ENCODE measurements at places on chromosomes 2 and 18.

- no peak for DNase-seq
These were observed 86.9 kb downstream of the RDH14 start for GRCh38 chr2:18473241-18474181.

GRCh38 chr2:30410217-30410616 is 36.8 kb upstream of the LCLAT1 start:
- no peak for DNase-seq

- no peak for DNase-seq
These were observed 134.1 kb downstream of the ACOXL start for GRCh38 chr2:110866466-110866865.

DNA sequence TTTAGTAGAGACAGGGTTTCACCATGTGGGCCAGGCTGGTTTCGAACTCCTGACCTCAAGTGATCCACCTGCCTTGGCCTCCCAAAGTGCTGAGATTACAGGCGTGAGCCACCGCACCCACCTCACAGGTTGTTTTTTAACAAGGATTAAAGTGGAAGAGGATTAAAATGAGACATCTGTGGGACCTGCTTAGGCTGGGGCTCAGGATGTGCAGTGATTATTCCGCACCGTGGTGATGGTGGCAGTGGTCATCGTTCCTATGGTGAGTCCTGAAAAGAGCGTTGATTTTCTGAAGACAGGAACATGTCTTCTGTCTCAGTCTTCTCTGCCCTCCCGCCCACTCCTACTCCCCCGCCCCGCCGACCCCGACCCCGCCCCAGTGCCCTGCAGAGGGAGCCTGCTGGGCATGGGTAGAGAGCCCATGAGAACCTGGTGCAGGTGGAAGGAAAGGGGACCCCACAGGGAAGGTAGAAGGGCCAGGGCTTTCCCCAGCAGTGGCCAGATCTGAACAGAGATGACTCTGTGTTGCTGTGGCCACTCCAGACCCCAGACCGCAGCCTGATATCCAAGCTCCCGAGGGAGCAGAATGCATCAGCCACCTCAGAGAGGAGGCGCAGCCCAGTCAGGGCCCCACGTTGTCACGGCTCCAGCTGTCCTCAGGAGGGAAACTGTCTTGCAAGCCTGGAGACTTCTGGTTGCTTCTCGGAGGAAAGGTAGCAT is 34.5 kb upstream of the FOSL2 start:
- DNase-seq: no peak

GRCh38 chr18:48124857-48125626 is 194.6 kb upstream of the SMAD2 start:
- no peak for DNase-seq

GRCh38 chr2:176407706-176408105 is 138.5 kb downstream of the MTX2 start:
- no peak for DNase-seq

DNA sequence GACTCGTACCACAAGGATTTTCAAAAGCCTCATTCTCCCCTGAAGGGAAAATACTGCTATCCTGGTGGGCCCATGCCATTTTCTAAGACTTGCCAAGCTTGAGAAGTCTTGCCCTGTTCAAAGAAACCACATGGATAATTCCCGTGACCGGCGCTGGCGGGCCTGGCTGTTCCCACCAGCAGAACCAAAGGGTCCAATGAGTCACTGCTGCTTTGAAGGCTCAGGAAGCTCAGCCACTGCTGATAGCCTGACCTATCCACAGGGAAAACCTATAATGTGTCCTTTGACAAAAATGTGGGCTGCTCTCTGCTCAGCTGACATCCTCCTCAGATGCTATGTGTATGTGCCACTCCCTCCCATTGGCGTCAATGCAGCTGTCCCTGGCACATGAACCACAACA is 137.9 kb upstream of the RAB12 start:
- DNase-seq: no peak

- no peak for DNase-seq
These were observed 151.4 kb upstream of the EPAS1 start for GRCh38 chr2:46145840-46146239.

DNA sequence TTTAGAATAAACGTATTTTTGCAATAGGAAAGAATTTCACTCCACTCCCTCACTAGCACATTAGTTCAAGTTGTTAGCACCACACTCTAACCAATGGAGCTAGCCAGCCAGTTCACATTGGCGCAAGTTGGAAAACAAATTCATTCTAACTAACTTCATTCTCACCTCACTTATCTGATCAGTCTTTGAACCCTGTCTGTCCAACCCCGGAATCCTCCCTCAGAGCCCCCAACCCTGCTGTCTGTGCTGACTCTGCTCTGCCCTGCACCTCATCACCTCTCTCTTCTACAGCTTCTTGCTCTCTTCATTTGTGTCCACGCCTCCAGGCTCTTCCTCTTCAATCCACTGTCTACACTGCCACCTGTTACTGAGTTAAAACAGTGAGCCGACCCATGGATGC is 356.5 kb downstream of the IRS1 start:
- DNase-seq: no peak

DNA sequence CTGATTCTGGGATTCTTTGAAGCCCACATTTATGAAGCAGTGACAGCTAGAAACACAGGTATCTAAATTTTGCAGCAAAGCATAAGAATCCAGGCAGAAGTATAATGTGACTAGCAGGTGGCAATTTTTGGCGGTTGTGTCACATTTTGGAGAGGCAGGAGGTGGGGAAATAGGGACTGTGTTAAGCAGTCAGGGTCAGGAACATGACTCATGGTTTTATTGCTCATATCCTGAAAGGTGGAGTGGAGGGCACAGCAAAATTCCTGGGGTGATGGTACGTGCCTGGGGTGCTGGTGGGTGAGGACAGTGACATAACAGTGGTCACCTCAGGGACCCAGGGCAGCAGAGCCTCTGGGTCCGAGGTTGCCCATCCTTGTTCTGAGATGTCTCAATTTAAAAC is 63.5 kb upstream of the TTN start:
- DNase-seq: no peak

- peak; percentile 93 for DNase-seq
These were observed 249.9 kb upstream of the RBBP8 start for GRCh38 chr18:22683196-22683676.

DNA sequence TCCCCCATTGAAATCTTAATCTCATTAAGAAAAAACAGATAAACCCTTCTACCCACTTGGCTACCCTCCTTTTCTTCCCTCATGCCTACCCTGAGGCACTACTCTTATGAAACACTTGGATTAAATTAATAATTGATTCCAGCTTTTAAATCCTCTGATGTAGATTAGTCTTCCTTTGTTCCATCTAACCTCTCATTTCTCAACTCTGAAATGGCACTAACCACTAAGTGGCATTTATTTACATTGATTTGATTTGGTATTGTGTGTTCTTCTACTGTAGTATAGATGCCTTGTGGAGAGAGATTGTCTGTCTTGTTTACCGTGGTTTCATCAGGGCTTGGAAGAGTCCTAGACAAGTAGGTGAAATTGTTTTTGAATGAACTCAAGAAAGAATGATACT is 26.7 kb downstream of the ITGA4 start:
- no peak for DNase-seq

GRCh38 chr18:7467708-7468466 is 99.2 kb upstream of the PTPRM start:
- no peak for DNase-seq

DNA sequence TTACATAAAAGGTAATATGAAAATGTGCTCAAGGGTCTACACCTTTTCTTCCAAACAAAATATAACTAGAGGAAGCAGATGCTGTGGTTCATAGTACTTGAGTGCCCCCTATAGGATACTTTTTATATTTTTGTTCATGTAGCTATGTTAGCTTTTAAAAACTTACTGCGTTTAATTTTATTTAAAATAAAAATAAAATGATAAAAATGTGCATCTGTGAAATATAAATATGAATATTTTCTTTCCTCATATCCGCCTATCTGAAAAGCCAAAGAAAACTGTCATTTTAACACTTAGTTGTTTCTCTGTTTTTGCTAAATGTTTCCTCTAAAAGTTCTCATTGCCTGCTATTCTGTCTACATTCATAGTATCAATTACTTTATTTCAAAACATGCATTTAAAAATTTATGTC is 9.6 kb upstream of the LRP1B start:
- DNase-seq: no peak

GRCh38 chr2:158687315-158687714 is 107.8 kb upstream of the DAPL1 start:
- no peak for DNase-seq

DNA sequence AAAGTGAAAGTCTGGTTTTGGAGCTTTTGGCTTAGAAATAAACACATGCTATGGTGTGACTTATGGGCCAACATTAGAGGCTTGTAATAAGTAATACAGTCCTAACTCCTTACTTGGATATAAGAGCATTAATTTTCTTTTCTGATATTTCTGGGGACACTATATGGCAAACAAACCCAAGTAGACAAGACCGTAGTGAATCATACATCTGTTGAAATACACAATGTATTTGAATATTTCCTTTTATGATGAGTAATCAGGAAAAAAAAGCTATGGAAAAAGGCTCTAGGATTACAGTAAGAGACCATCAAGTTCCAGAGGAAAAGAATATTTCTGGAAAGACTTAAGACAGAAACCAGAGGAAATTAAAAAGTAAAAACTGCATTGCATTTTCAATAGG is 146.0 kb upstream of the CYP26B1 start:
- no peak for DNase-seq

GRCh38 chr18:9814431-9814830 is 71.3 kb upstream of the TXNDC2 start:
- no peak for DNase-seq

- no peak for DNase-seq
These were observed 1.1 kb upstream of the MBOAT2 start for GRCh38 chr2:9004338-9005204.

GRCh38 chr2:211068108-211068780 is 511.8 kb downstream of the CPS1 start:
- no peak for DNase-seq

DNA sequence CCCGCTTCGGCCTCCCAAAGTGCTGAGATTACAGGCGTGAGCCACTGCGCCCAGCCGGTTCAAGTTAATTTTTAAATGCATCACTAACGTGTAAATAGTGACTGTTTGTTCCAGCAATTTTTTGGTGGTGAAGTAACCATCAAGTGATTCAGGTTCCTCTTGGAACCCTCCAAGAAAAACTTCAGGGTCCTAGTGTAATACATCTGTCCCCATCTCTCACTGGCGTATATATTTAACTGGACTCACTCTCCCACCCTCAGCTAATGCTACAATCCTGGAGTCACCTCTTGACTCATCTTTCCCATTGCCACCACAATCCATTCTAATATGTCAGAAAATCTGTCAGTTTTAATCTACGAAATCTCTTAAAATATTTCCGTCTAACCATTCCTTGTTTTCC is 10.3 kb downstream of the SULT1C4 start:
- DNase-seq: peak; percentile 40

- DNase-seq: no peak
These were observed 79.8 kb downstream of the MOGAT1 start for GRCh38 chr2:222751238-222751637.

DNA sequence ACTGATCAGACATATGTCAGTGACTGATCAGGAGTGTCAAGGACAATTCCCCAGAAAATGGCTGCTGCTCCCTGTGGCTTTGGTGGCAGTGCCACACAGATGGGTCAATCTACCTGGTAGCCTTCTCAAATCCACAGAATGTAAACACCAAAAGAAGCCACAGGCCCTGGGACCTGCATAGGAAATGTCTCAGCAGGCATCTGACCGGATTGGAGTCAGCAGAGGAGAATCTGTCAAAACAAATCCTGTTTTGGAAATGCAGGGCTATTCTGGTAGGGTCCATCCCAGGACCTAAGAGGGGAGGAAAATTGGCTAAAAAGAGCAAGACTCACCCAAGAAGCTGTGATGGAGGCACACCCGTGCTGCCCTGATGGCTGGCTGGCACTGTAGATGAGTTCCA is 189.7 kb downstream of the TMEM247 start:
- no peak for DNase-seq

DNA sequence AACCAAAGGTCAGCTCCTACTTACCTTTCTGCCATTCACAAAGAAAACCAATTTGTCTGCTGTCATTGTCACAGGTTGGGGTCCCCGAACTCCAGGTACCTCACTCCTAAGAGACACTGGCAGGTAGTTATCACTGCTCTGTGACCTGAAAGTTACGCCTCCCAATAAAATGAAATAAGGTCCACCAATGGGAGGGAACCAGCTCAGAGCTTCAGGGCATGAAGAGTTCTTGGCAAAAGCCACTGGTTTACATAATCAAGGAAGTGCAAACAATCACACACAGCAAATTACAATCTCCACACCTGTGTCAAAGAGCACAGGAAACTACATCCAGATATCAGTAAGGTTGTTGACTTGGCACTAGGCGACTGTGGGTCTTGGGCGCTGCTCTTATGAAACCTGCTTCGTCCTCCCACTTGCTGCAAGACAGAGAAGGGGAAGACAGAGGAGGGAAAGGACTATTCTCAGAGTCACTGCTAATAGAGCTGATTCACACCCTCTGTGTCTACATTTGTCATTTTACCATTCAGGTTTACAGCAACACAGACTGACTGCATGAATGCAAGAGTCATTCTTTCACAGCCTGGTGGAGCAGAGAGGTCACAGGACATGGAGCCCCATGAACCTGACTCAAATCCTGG is at the start of gene XDH:
XDH (minus strand) TSS at position 142 of the 641 bp plus-strand sequence; CDS start at position 66, 76 bp downstream.
- DNase-seq: peak; percentile 54

DNA sequence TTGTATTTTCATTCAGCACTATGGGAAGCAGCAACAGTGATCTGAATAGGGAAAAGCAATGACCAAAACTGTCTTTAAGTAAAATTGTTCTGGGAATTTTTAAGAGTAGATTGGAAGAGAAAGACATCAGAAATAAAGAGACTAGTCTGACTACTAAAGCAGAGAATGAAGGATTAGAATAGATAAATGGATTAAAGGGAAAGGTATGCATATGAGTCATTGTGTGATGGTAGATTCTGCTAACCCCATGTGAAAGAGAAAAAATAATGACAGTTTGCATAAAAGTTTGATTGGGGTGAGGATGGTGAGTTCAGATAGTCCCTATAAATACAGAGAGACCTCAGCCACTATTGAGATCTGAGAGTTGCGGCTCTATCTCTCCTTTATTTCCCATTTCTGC is 139.6 kb upstream of the DCC start:
- no peak for DNase-seq

DNA sequence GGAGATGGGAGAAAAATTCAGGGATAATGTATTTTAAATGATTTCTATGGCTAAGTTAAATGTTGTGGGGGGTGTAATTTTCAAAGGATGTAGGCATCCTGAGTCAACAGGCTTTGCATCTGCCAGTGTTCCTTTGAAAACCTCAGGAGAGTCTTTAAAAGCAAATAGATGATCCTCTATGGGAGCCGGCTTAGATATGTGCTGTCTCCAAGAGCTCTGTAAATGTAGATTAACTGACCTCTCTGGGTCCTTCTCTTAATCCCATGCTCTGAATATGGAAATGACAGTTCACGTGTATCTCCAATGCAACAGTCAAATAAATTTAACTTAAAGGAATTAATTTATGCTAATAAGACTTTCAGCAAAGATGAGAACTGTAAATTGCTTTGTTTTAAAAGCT is 292.7 kb downstream of the ERBB4 start:
- DNase-seq: no peak

DNA sequence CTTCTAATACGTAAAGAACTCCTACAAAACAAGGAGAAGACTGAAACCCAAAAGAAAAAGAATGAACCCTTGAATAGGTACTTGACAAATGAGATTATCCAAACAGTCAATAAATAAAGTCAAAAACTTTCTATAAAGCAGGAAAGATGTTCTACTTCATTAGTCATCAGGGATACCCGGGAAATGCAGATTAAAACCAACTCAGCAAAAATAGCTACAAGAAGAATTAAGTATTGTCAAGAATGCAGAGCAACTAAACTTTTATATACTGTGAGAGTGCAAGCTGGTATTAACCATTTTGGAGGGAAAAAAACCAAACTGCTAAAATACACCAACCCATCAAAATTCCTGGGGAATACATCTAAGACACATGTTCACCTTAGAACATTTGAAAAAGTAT is 10.4 kb downstream of the TXNL1 start:
- DNase-seq: no peak
